Stimulated activated CD8-positive, alpha-beta memory T cell treated with anti-CD3 and anti-CD28 coated beads, Interleukin-2, amount 100 ng/mL, for 1 hour (primary cell): ENCODE measurements at places on chromosomes 5 and 9.

GRCh38 chr9:107093365-107094060 lies 189.6 kb upstream of the RAD23B start:
- no peak for DNase-seq

DNA sequence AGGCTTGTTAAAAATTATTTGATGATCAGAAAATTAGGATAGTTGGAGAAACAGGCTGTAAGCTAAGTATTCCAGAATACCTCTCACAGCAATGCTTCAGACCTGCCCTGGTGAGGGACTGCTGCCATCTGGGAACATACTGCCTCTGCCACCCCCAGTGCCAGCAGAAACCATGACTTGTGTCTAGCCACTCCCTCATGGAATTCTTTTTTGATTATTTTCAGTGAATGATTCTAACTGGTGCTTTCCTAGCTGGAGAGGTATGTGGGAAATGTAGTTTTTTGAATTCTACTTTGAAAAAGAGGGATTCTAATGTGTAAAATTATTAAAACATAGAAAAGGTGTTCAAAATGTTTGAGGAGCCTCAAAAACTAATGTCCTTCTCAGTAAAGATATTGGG lies 126.3 kb downstream of the HMHB1 start:
- DNase-seq, result no peak

- DNase-seq, result no peak
These were observed 595.4 kb upstream of the RIOK2 start for GRCh38 chr5:97778451-97778850.

DNA sequence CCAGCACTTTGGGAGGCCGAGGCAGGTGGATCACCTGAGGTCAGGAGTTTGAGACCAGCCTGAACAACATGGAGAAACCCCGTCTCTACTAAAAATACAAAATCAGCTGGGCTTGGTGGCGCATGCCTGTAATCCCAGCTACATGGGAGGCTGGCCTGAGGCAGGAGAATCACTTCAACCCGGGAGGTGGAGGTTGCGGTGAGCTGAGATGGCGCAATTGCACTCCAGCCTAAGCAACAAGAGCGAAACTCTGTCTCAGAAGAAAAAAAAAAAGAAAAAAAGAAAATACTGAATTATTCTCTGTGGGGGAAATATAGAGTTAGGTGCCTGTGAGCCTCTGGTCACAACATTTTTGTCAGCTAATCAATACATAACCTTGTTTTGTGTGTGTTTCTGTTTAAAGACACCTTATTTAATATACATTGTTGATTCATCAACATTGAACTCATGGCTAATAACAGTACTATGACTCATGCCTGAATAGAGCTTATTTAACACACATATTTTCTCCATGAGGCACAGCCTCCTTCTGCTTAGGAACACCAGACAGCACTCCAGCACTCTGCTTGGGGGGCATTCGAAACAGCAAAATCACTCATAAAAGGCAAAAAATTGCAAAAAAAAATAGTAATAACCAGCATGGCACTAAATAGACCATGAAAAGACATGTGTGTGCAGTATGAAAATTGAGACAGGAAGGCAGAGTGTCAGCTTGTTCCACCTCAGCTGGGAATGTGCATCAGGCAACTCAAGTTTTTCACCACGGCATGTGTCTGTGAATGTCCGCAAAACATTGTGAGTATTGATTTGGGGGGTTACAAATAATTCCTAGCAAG lies at the start of gene IL31RA:
TSS of gene IL31RA (plus strand) at position 519 of the 836 bp plus-strand sequence. CDS start at position 733, 214 bp downstream.
- DNase-seq, result no peak

DNA sequence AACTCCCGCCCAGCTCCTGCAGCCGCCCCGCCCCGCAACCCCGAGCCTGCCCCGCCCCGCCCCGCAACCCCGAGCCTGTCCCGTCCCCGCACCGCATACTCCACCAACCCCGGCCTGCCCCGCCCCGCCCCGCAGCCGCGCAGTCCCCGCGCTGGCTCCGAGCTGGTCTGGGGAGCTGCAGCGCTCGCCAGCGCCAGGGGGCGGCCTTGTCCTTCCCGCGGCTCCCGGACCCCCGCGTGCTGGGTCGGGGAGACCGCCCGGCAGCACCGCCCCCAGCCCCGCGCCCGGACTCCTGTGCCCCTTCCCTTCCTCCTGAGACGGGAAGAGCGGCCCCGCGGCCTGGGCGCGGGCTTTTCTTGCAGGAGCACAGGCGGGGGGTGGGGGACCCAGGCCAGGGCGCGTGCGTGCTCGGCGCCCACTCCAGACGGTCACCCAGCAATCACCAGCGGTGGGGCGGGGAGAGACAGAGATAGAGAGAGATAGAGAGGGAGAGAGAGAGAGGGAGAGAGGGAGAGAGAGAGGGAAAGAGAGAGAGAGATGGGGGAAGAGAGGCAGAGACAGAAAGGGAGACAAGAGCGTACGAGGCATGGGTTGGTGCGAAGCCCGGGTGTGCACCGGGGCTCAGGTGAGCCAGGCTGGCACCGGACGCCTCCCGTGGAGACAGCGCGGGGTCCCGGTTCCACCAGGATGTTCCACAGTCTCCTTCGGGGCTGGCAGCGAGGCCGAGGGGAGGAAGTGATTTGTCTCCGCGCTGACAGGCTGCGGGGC lies 14.7 kb upstream of the TMEM250 start:
- no peak for DNase-seq

- no peak for DNase-seq
These were observed 1.8 kb upstream of the PDE8B start for GRCh38 chr5:77208507-77209163.

GRCh38 chr5:135678640-135679268 lies 100.0 kb upstream of the CXCL14 start:
- DNase-seq, result no peak

DNA sequence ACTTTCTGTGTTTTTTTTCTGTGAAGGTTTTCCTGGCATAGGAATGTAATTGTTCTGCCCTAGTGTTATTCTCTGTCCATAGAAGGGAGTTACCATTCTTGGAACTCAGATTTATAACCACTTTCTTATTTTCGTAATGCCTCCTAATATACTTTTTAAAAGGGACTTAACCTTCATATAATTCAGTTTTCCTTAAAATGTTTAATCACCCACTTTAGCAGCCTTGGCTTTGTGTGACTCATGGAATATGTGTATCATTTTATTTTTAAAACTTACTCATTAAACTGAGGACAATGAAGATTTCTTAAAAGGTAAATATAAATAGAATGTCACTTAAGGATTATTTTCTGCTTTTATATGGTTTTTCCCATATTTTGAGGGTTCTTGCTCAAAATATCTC lies 50.0 kb downstream of the RAI14 start:
- no peak for DNase-seq

DNA sequence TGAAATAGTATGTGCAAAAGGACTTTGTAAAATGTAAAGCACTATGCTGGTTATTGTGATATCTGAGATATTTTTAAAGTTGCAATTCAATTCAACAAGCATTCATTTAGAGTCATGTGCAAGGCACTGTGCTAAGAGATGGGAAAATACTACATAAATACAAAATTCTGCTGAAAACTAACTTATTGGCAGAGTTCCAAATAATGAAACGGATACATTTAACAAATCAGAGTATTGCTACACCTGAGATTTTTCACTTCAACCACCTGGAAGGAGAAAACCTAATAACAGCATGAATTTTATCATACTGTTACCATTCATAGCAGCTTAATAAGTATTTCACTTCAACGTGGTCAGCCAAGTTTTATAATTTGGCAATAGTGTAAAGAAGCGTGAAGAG lies 6.1 kb upstream of the CTNNAL1 start:
- no peak for DNase-seq

DNA sequence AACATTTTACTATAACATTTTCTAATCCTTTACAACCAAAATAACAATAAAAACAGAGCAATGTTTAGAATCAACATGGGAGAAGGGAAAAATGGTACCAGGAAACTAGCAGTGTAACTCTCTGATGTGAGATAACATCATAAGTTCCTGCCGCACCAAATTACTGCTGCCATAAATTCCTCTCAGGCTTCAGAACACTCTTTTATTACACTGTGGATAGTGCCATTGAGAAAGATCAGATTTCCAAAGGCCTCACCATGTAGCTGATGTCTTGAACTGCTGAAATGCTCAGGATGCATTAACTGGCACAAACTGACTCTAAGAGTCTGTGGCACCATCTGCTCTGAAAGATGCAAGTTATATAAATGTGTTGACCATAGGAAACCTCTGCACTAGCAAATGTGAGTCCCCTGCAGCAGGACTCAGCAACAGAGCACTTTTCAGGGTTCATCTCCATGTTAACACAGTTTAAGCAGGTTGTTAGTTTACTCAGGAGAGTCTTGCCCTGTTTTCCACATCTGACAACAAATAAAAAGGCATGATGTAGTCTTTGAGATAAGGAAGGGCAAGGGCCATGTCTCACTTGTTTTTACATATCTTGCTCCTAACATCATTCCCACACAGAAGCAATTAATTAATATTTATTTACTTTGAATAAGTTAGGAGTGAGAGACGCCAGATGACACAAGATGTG lies 218.1 kb downstream of the CETN3 start:
- no peak for DNase-seq

- no peak for DNase-seq
These were observed 250.3 kb downstream of the DMAC1 start for GRCh38 chr9:7549249-7549648.

DNA sequence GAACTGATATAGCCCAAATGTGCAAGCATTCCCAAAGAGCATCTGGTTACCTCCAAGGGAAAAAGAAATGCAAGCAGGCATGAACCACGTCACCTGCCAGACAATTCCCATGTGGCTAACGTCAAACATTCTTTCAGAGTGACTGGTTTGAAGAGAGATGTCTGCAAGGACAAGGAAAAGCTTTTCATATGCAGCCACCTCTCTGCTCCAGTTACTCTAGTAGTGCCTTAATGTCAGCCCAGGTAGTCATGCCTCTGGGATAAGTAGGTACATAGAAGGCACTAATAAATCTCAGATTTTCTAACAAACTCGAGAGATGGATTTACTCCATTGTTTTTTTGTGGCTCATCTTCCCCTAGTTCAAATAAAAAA lies 96.8 kb upstream of the IFNK start:
- DNase-seq, result no peak

DNA sequence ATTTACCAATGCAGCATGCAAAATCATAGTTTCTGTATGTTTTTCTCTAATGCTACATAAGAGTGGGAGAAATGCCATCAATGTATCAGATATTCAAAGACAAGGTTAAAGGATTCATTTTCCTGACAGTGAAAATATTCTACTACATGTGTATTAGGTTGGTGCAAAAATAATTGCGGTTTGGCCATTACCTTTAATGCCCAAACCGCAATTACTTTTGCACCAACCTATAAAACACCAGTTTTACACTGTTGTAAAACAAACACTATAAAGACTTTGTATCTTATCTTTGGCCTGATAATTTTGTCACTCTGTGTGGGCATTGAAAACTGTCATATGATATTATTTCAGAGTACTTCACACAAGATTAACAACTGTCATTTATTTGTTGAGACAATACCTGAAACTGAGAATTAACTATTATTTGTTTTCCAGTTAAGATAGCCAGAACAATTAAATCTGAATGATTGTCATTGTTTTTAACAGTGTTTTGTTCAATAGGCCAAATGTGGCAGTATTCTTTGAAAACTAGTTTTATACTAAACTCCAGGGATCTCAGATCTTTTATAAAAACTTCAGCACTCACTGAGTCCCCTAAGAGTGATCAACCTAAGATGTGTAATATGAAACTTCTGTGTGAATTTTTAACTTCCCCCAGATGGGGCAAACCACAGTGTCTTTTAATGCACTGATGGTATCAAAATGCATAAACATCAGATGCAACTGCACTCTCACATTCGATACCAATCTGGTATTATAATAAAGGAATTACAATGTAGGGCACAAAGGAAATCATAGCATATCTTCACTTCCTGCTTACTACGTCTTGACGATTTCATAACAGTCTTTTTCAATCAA lies 53.8 kb upstream of the FBN2 start:
- no peak for DNase-seq

DNA sequence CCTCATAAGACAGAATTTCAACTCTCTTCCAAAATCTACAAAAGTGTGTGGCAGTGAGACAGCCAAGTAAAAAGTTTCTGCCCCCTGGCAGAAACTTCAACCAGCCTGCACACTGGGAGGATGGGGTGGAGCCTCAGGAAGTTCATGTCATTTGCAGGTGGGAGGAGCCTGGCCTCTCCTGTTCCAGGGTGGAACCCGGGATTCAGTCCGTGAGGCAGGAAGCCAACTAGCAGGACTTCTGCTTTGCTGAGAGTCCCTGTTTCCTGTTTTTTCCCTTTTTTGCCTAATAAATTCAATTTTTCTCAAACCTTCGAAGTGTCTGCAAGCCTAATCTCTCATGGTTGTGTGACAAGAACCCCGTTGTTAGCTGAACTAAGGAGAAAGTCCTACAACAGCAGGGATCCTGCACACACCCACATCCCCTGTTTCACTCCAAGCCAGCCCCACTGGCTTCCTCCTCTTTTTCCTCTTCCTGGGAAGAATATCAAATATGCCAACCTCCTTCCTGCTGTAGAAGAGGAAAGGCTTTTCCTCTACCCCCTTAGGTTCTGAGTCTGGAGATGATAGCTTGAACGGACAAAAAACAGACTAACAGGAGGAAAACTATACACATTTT lies 69.3 kb downstream of the ALDH7A1 start:
- DNase-seq, result no peak

GRCh38 chr5:169944922-169945680 lies 35.2 kb downstream of the INSYN2B start:
- DNase-seq, result no peak

GRCh38 chr5:43432486-43433375 lies 20.5 kb upstream of the CCL28 start:
- no peak for DNase-seq

- DNase-seq, result no peak
These were observed 141.9 kb downstream of the SPATA31D1 start for GRCh38 chr9:82130331-82131042.

DNA sequence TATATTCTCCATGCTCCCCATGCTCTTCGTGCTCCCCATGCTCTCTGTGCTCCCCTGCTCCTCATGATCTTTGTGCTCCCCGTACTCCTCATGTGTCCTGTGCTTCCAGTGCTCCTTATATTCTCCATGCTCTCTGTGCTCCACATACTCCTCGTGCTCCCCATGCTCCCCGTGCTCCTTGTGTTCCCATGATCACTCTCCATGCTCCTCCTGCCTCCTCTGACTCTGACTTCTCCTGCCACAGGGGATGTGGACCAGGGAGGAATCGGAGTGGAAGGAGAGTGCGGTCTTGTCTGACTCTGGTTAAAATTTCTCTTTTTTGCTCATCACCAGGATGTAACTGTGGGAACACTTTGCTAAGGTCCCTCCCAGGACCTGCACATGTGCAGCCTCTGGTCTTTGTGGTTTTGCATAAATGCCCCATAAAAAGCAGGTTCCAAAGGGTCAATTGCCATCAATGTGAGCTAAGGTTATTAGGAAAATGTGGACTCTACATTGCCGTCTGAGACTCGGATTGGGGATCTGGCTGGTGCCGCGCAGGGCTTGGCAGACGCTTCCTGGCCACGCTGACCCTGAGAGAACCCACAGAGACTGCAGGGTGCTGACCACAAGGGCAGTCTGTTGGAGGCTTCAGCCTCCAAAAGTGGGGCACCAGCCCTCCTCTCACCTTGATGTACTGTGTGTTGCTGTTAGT lies 52.5 kb downstream of the TRIP13 start:
- no peak for DNase-seq
